AG10803 (cell line): ENCODE measurements at places on chromosomes 3 and 15.

- DNase-seq: no peak
Observed at GRCh38 chr3:53677413-53677812, 168.8 kb downstream of the CHDH start.

- DNase-seq: peak; percentile 80
Observed at GRCh38 chr15:39025321-39025720, 460.7 kb upstream of the RASGRP1 start.

- DNase-seq: peak; percentile 33
Observed at GRCh38 chr15:85785887-85786780, 8.6 kb downstream of the KLHL25 start.

GRCh38 chr3:39474126-39474515 lies 6.6 kb downstream of the MOBP start:
- DNase-seq: no peak

DNA sequence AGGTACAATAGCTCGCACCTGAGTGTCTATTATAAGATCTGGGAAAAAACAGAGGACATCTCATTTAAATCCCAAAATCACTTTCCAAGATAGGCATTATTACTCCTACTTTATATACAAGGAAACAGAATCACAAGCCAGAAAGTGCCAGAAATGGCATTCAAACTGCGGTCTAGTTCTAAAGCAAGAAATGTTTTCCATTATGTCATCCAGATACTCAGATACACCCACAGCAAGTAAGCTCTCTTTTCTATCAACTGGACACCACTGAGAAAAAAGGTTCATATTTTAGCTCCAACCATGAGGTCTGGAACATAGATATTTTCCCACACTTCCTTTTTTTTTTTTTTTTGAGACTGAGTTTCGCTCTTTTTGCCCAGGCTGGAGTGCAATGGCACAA lies 8.1 kb downstream of the SLC33A1 start:
- DNase-seq: no peak
